ENCODE measurements at places on chromosomes 3 and 15.

- DNase-seq, result no peak
Observed at GRCh38 chr3:159861369-159861987, 127.2 kb upstream of the IL12A start.

GRCh38 chr3:15645246-15645645, 43.7 kb downstream of the BTD start:
- no peak for DNase-seq

GRCh38 chr3:47950453-47951169, 65.6 kb downstream of the MAP4 start:
- no peak for DNase-seq

- DNase-seq, result no peak
Observed at GRCh38 chr15:85033148-85033547, 51.5 kb downstream of the PDE8A start.

- DNase-seq, result no peak
Observed at GRCh38 chr3:159277814-159278213, 476.0 kb downstream of the MFSD1 start.

GRCh38 chr3:140319739-140320138, 358.1 kb upstream of the TRIM42 start:
- DNase-seq, result no peak

DNA sequence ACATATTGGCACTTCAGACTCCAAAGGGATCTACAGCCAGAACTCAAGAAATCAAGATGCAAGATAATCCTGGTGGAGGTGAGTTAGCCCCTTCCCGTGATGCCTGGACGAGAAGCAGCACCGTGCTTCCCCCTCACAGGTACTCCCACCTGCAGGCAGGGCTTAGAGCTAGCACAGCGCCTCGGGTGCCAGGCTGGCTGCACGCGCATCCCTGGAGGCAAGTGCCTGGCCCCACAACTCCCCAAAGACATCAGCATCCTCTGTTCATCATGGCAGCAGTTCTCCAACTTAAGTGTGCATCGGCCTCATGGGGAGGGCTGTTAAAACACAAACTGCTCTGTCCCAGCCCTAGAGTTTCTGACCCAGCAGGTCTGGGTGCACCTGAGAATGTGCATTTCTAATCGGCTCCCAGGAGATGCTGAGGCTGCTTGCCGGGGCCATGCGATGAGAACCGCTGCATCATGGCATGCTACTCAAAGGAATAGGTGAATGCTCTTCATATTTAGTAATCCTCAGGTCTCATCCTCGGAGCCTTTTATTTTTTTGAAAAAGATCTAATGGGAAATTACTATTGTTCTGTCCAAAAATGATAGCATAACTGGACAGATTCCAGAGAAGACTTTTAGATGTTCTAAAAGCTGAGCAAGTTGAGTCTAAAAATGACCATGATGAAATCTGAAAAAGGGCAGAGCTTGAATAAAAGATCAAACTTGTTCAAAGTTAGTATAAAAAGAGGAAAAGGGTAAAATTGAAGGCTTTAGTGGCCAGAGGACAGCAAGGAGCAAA, 244.2 kb downstream of the ADAMTS17 start:
- DNase-seq, result no peak

GRCh38 chr3:24270204-24270691, 224.4 kb downstream of the THRB start:
- no peak for DNase-seq

DNA sequence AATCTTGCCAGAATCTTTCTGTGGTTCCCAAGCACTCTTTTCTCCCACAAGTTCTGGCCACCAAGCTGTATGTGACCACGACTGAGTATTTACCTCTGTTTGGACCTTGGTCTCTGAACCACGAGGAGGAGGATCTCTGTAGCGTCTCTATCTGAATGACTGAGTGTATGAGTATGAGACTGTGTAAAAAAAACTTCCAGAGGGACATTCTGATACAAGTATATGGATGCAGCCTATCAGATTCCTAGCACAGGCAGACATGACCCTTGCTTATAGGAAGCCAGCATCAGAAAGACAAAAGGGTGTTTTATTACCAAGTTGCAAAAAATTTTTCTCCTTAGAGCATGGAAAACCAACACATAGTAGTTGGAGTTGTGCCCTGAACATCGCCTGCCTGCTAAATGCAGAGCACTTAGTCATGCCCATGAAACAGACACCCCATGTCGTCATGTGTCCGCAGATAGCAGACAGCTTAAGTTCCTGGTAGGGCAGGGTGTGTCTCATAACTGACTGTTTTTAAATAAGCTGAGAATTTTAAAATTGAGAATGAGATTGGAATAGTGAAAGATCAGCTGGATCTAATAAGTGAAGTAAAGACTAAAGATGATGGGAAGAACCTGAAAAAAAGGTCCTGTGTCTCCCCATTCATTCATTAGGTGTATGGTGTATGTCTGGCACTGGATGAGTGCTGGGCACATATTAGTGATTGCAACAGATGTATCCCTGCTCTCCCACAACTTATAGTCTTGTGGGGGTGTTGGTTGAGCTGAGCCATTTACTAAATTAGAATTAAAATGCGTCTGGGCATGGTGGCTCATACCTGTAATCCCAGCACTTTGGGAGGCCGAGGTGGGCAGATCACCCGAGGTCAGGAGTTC, 30.9 kb downstream of the DAG1 start:
- DNase-seq, result no peak

DNA sequence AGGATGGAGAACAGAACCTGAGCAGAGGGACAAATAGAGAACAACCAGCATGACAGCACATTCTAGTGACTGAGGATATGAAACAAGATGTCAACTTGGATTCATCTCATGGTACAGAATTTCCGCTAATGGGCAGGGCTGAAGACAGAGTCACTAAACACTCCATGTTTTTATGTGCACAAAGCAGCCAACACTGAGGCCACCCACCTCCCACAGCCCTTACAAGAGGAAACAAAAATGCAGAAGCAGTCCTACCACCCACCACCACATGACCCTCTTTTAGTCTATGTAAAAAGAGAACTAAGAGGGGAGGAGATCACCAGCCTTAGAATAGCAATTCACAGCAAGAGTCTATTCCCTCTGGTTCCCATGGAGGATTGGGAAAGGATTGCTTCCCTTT, 131.4 kb upstream of the UBE2E2 start:
- DNase-seq, result no peak

GRCh38 chr3:155771126-155771525, 26.3 kb upstream of the PLCH1 start:
- DNase-seq, result no peak

GRCh38 chr15:76988867-76989780, 5.8 kb upstream of the PSTPIP1 start:
- DNase-seq, result peak; percentile 57

DNA sequence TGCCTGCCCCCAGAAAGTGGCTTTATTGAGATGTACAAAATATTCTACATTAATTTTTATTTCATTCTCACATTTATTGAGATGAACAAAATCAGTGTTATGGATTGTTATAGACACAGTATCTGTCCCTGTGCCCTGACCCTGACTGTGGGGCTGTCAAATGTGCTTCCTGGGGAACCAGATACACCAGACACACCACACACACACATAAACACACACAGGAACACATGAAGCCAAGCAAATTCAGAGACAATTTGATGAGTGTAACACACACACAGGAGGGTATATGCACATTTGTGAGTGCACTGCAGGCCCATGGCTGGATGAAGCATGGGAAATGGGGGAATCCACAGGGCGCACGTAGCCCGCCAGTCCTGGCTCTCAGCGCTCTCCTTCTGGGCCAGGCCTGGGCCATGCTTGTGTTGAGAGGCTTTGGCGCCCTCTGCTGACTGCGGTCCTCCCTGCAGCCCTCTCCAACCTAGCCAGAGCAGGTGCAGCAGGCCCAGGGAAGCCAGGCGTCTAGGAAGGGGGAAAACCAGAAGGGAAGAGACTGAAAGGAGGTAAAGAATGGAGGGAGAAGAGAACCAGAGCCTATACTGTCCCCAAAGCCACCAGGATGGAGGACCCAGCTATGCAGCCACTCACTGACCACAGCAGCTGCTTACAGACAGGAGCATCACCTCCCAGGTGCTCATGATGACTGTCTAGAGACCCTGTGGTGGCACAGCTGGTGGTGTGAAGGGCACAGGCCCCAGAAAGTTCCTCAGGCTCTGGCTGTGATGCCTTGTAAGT, 18.0 kb upstream of the LOXL1 start:
- DNase-seq, result peak; percentile 91

GRCh38 chr3:12185172-12185710, 26.5 kb upstream of the TIMP4 start:
- DNase-seq, result no peak

DNA sequence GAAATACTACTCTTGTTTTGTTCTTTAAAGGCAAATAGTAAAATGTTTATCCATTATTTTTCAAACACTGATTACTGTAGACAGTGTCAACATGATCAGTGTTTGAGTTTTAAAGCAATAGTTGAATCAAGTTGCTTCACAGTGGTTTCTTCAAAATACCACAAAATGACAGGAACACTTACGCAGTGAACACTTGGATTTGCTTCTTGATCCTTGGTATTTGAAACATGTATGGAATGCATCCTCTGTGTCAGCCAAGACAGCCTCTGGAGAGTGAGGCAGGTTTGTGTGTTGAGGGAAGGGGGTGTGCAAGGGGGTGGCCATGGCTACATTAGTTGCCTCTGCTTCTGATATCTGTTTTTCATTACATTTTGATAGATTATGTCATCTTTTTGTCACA, 413.0 kb downstream of the RBMS3 start:
- DNase-seq, result no peak

GRCh38 chr15:27855137-27855536, 244.0 kb downstream of the OCA2 start:
- DNase-seq, result no peak

- no peak for DNase-seq
Observed at GRCh38 chr3:155656466-155656865, 88.4 kb downstream of the PLCH1 start.

GRCh38 chr15:65404186-65404872, 18.4 kb downstream of the IGDCC4 start:
- no peak for DNase-seq

DNA sequence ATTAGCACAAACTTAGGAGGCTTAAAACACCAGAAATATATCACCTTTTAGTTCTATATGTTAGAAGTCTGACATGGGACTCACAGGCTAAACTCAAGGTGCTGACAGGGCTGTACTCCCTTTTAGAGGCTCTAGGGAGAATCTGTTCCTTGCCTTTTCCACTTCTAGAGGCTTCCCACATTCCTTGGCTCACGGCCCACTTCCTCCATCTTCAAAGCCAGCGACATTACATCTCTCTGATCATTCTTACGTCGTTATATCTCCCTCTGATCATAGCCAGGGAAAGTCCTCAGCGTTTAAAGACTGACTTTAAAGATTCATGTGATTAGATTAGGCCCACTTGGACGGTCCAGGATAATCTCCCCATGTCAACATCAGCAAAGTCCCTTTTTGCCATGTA, 166.3 kb downstream of the GREM1 start:
- no peak for DNase-seq

- DNase-seq, result no peak
Observed at GRCh38 chr3:98602078-98602678, 8.8 kb upstream of the CPOX start.

GRCh38 chr15:25185791-25186190, 231.0 kb downstream of the SNRPN start:
- DNase-seq, result no peak

- no peak for DNase-seq
Observed at GRCh38 chr3:105866656-105867653, 1.9 kb downstream of the CBLB start.

DNA sequence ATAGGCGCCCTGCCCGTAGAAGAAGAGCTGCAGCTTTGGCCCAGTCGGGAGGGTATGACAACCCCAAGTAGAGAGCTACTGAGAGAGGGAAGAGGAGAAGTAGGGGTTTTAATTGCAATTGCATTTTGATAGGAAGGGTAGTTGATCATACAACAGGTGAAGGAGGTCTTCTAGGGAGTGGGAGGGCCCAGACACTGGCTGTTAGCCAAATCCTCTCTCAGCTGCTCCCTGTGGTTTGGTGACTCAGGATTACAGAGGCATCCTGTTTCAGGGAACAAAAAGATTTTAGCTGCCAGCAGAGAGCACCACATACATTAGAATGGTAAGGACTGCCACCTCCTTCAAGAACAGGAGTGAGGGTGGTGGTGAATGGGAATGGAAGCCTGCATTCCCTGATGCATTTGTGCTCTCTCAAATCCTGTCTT, 408.9 kb upstream of the THBS1 start:
- peak; percentile 63 for DNase-seq

- DNase-seq, result no peak
Observed at GRCh38 chr3:20225769-20226168, 39.8 kb upstream of the SGO1 start.

DNA sequence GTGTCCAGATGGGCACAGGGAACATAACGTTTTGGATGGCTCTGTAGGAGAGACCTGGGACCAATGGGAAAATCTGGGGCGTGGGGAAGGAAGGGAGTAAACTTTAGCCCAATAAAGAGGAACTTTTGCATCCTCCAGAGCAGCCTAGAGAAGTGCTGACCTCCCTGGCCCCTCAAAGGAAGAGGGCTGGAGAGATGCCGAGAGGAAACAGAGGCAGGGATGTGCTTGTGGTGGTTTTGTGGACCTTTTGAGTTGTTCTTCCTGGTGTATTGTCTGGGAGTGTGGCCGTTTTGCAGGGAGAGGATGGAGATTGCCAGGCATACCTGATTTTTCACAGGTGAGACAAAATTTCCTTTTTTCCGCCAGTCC, 10.2 kb downstream of the CTSH start:
- no peak for DNase-seq

- DNase-seq, result peak; percentile 72
Observed at GRCh38 chr15:39919748-39920509, at the start of gene GPR176. Gene GPR176 (minus strand): TSS chr15:39920266. CDS start chr15:39920026, 240 bp downstream.

GRCh38 chr3:46383951-46384330, 13.2 kb downstream of the CCR5 start:
- DNase-seq, result no peak
